Activated CD8-positive, alpha-beta memory T cell treated with anti-CD3 and anti-CD28 coated beads for 4 hours (primary cell): ENCODE measurements at places on chromosomes 4 and X.

DNA sequence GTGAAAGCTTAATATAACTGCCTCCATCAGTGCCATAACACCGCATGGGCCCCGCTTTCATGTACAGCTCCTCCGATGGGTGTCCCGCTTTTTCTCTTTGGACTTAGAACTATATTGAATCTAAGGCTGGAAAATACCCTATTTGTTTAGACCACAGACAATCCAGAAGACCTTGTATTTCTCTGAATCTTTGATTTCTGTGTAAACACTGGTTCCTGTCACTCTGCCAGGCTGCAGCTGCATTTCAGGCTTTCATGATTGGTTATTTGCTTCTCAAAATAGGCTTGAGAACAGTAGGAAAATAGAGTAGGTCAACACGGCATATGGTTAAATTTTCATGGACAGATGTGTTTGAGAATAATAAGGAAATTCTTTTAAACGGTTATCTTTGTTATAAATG lies 80.0 kb downstream of the NWD2 start:
- no peak for DNase-seq

GRCh38 chr4:76720121-76720520 lies 177.8 kb downstream of the SOWAHB start:
- no peak for DNase-seq

DNA sequence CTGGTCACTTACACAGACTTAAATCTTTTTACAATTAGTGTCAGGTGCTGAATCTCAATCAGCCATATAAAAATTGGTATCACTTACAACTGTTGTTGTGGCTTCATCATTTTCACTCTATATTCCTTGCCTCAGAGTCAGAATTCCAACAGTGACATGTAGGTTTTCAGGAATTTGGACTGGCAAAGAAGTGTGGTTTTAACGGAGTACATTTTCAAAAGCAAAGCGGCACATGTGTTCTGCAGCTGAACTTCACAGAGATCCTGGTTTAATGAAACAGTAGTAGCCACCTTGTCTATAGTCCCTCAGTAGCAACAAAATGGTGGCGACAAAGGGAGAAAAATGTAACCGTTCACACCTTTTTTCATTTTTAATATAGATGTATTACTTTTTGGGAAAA lies 486.6 kb downstream of the FAT4 start:
- DNase-seq: no peak

GRCh38 chrX:130869239-130869638 lies 33.8 kb downstream of the ENOX2 start:
- DNase-seq: no peak

- no peak for DNase-seq
Observed at GRCh38 chr4:80033581-80033980, 39.4 kb downstream of the ANTXR2 start.

DNA sequence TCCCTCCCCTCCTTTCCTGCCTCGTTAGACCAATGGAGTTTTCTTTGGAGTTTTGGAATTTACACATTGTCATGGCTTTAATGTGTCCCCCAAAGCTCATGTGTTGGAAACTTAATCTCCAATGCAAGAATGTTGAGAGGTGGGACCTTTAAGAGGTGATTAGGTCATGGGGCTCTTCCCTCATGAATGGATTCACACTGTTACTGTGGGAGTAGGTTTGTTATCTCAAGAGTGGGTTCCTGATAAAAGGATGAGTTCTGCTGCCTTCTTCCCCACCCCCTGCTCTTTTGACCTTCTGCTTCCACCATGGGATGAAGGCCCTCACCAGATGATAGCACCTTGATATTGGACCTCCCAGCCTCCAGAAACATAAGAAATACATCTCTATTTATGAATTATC lies 16.8 kb downstream of the MORF4L2 start:
- no peak for DNase-seq

DNA sequence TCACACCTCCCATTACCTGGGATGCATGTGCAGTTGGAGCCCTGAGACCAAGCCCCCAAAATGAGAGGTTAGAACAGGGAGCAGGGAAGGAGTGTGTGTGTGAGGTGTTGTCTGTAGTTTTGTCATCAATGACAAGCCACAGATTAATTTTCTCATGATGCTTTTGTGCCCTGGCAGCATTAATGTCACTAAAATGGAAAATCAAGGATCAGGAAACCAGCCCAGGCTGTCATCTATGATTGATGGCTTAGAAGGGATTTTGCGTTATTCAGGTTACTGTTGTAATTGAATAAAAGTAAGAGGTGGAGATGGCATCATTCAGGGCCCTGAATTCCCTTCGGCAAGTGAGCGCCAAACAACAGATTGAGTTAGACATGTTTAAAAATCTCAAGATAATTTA lies 130.5 kb upstream of the C1QTNF7 start:
- DNase-seq: no peak

- no peak for DNase-seq
Observed at GRCh38 chrX:115966920-115967319, 203.6 kb upstream of the AGTR2 start.

- no peak for DNase-seq
Observed at GRCh38 chr4:7890635-7891393, 48.8 kb downstream of the AFAP1 start.

DNA sequence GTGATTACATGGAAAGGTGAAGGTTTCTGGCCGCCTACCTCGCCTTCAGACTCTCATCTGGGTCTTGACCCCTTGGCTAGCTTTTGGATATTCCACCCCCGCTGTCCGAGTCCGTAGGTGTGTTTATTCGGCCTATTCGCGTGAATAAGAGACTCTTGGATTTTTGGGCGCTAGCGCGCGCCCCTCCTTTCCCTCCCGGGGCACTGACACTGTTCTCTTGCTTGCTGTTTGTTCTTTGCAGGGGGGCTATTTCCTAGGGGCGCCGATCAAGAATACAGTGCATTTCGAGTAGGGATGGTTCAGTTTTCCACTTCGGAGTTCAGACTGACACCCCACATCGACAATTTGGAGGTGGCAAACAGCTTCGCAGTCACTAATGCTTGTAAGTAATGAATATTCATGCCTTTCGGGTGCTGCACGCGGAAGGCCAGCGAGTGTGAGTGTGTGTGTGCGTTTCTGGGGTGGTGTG lies 932 bp downstream of the GRIA2 start:
- DNase-seq: no peak

DNA sequence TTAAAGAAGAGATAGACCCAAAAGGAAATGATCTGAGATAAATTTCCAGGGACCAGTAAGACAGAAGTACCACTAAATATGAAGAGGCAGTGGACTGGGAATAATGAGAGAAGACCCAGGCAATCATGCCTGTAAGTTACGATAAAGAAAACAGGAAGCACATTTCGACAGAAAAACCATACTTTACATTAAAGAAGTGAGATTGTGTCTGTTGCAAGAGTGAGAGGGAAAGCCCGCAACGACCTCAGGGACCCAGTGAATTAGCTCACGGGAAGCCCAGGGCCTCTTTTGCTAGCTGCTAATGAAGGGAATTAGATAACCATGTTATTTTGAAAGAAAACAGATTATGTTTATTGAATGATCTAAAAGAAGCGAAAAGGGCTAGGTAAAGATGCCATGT lies 28.9 kb upstream of the ACSL1 start:
- DNase-seq: no peak

DNA sequence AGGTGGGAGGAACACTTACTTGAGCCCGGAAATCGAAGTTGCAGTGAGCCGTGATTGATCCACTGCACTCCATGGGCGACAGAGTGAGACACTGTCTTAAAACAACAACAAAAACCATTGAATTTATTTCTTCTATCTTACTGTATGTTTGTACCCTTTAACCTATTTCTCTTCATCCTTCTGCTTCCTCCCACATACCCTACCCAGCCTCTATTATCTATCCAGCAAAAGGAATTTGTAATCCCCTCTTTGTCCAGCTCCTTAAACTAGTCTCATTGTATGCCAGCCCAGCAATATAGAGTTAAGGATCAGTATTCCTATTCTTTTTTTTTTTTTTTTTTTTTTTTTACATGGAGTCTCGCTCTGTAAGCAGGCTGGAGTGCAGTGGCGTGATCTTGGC lies 1.9 kb upstream of the NKAP start:
- no peak for DNase-seq

DNA sequence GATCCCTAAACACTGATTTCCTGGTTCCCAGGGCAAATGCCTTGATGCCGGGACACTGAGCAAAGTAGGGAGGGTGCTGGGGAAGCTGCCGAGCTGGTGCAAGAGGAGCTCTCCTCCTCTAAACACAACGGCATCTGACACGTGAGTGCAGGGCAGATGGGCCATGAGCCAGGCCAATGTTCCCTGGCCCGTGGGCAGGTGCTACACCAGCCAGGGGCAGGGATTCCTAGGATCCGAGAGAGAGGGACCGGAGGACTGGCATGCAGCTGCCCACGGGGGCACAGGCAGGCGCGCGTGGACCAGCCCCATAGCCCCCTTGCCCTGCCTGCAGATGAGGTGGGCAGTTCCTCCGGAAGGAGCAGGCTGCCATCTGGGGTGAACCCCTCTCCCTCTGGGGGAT lies 66.8 kb upstream of the AFAP1 start:
- DNase-seq: no peak

DNA sequence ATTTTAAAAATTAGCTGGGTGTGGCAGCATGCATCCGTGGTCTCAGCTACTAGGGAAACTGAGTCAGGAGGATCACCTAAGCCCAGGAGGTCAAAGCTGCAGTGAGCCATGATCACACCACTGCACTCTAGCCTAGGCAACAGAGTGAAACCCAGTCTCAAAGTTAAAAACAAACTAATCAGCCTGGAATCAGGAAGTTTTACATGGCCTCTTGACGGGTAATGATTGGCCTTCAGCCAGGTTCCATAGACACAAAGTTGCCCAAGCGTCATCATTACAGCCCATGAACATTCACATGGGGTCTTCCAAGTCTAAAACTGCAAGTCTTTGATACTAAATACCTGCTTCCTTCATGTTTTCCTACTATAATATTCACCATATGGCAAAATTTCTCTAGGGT lies 10.0 kb upstream of the RGN start:
- DNase-seq: no peak

GRCh38 chrX:16712548-16713155 lies at the start of gene CTPS2:
CTPS2 (minus strand) TSS chrX:16712669; CDS start chrX:16702902, 9,767 bp downstream.
- no peak for DNase-seq

- no peak for DNase-seq
Observed at GRCh38 chrX:153522259-153522658, 4.8 kb downstream of the ATP2B3 start.

DNA sequence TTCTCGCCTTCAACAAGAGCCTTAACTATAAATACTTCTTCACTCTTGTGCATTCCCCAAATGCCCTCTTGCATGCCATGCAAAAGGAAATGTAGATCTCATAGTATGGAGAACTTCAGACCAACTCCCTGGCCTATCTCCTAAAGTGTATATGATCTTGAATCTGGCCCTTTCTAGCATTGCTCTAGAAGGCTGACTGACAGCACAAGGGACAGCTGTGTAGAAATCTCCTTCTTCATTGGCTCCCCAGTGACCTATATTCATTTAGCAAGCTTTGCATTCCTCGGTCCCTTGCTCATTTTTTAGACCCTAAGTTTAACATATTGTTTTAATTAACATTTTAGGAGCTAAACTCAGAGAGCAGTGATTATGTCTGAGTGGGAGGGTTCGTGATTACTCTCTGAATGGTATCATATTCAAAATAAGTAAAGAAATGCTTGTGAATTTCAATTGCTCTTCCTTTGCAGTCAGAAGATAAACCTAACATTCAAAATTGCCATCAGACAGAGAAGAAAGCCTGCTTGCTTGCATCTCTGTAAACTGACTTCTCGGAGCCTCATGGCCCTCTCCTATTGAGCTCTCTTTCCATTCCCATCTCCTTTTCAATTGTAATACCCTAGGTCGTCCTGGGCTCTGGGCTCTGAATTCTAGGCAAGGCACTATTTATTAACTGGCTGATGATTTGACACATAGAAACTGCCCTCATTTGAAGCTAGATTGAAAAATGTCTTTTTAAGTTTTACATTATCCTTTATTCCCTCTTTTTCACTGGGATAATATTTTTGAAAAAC lies 120.3 kb upstream of the PRKG2 start:
- DNase-seq: no peak

GRCh38 chr4:145881989-145882388 lies 56.6 kb downstream of the ZNF827 start:
- DNase-seq: no peak

GRCh38 chr4:68906780-68907137 lies 44.8 kb downstream of the UGT2A3 start:
- no peak for DNase-seq

DNA sequence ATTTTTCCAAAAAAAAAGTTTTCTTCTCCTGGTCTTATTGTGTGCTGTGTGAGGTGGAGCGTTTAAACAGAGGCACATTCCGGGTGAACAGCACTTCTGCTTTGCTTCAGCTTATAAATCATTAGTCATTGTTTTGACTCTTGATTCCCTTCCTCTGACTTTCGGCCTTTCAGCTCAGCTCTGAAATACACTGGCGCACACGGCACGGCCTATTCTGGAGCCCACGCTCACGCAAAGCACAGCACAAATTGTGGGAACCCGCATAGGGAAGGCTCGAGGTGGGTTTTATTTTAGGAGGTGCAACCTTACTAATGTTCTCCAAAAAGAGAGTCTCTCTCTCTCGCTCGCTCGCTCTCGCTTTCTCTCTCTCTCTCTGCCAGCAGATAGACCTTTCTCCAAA lies 4.0 kb downstream of the POU3F4 start:
- DNase-seq: no peak

DNA sequence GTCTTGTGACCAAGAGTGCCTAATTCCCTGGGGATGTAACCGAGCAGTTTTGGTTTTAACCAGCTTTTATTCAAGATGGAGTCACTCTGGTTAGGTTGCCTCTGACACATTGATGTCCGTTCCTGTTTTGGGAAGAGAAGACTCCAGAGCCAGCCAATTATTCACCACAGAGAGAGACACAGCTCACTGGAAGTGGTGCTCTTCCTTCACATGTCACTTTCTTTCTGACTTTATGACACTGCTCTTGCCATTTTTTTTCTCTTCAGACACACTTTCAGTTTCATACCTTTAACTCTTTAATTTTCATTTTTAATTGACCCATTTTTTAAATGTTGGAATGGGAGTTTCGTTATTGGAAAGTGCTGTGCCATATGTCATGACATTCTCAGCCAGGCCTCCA lies 418.4 kb upstream of the FSTL5 start:
- DNase-seq: no peak

GRCh38 chr4:129821073-129821472 lies 725.1 kb downstream of the C4orf33 start:
- DNase-seq: no peak

DNA sequence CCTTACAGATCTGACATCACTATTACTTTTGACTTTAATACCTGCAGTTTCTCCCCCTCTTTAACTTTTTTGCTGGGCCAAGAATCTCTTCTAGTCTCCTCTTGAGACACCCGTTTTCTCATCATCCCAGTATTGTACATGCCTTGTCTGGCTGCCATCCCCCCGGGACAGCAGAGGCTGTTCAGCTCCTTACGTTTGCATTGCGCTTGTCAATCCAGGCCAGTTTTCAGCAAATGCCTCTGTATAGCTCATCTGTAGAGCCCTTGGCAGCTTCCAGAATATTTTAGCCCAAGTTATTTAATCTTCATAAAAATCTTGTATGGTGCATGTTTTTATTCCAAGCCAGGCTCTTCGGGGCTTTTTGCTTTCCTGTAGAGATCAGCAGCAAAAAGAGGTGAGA lies 22.3 kb upstream of the HOPX start:
- no peak for DNase-seq
